LHCN-M2 (cell line): ENCODE measurements at places on chromosomes 12 and 14. TPM values are rescaled to one million over a fixed set of nuclear protein-coding genes. Genes with fewer than 3 reads are reported as not detected.

- DNase-seq, result no peak
Observed at GRCh38 chr14:96979611-96980074, 182.5 kb downstream of the VRK1 start.

- peak; percentile 31 for DNase-seq
Observed at GRCh38 chr12:126747530-126748149, 1519.3 kb upstream of the TMEM132C start.

- DNase-seq, result peak; percentile 93
Observed at GRCh38 chr12:127284870-127285431, 982.0 kb upstream of the TMEM132C start.

DNA sequence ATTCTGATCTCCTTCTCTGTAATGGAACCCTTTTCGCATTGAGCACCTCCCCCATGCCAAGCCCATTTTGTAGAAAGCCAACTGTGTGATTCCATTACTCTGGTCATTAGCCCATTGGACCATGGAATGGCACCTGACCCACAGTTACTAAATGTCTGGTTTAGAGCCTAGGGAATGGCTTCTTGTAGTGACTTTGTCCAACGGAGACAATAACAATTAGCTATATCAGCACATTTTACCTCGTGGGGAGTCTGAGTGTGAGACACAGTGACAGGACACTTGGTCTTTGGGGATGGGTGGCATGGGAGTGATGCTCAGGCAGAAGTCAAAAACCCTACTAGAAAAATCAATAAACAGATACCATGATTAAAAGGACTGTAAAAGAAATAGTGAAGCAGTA, 10.4 kb downstream of the SLC10A1 start:
- DNase-seq, result no peak

PPP1R1A gene
- not detected in 2 replicates for total RNA-seq

SPATS2 gene
- 25.7 and 27.6 TPM in 2 replicates for total RNA-seq

TDRD9 gene
- total RNA-seq, result 3.3 and 3.5 TPM in 2 replicates
